ENCODE measurements at places on chromosomes 16 and 17.

DNA sequence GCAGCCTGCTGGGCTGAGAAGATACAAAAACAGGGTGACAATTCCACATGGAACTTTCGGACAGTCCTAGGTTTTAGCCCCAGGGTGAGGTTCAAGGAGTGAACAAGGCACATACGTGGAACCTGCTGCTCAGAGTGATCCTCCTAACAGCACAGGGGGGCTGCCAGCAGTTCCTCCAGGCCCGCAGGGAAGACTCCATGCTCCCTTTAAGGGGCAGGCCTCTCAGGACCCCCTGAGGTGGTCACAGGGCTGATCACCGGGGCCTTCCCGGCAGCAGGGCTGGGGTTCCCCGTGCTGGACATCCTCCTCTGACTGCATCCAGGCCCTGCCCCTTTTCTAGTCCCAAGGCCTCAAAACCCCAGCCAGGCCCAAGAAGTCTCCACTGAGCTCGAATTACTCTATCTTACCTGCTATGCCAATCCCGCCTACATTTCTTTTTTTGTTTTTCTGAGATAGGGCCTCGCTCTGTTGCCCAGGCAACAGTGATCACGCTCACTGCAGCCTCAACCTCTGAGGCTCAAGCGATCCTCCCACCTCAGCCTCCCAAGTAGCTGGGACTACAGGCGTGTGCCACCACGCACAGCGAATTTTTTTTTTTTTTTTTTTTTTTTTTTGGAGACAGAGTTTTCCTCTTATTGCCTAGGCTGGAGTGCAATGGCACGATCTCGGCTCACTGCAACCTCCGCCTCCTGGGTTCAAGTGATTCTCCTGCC, 10.4 kb downstream of the CANT1 start:
- no peak for DNase-seq

- no peak for DNase-seq
Measured at GRCh38 chr16:19410435-19411171, 7.1 kb upstream of the TMC5 start.

DNA sequence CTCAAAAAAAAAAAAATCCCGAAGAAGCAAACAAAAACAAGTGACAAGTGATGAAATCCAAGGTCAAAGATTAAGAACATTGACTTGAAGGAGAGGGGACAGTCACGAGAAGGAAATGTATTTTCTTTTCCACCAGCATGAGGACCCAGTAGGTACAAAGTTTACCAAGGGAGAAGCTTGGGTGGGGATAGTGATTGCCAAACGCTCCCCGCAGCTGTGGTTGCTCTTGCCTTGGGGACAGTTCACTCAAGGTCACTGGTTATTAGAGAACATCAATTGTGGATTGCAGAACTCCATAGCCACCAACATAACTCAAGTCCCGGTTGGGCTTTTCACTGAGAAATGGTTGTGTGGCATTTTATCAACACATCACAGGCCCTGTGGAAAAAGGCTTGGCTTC, 27.0 kb downstream of the RSL1D1 start:
- no peak for DNase-seq

- no peak for DNase-seq
Measured at GRCh38 chr17:65198653-65199382, 61.6 kb downstream of the RGS9 start.

DNA sequence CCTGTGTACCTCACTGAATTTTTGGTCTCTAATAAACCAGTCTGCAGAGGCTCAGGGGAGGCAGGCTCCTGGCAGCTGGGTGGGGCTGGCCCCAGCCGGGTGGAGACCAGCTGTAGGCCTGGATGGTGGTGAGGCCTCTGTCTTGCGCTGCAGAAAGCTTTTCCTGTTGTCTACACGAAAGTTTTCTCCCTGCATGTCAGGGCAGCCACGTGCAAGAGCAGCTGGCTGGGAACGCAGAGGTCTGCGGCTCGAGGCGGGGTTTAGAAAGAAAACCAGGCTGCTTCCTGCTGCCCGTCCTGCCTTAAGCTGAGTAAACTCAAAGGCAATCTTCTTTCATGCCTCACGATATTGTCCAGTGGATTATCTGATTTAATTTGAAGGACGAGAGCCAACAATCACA, 2.4 kb downstream of the SERPINF1 start:
- DNase-seq: peak; percentile 8

DNA sequence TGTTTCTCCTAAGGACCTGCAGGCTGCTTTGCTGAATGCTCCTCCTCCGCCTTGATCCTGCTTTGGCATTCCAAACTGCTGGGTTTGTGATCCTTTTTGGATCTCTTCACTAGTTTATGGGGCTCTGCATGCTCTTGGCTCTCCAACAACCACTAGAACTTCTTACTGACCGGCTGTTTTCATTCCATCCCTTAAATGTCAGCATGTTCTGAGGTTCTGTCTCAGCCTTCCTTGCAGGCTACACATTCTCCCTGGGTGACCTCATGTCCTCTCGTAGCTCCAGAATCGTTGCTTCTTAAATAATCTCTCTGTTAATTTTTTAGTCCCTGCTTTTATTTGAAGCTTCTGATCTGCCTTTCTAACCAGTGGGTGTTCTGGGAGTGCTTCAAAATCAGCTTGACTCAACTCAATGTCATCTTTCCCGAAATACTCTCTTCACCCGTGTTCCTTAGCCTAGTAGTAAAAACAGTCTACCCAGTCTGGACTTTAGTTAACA, 119.0 kb upstream of the HS3ST2 start:
- DNase-seq: no peak

GRCh38 chr17:44384823-44385286, 4.6 kb downstream of the ITGA2B start:
- no peak for DNase-seq

DNA sequence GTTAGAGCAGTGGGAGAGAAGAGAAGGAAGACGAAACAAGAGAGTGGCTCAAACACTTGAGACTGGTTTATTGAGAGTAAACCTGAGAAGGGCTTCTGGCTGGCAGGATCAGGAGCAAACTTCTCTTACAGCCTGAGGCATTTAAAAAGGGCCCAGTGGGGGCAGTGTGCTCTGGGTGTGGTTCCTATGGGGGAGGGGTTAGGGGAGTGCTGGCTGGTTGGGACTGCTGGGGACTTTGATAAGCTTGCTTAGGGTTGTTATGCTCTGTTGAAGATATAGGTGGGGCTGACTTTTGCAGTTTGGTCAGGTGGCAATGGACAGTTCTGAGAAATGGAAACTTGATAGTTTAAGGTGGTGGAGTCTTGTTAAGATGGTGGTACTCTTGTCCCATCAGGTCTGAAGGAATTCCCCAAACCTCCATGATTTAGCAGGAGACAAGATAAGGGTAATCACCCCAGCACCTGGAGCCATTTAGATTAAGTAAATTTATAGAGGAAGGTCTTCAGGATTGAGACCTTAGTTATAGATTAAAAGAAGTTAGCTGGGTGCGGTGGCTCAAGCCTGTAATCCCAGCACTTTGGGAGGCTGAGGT, 79.3 kb downstream of the EMP2 start:
- no peak for DNase-seq

- no peak for DNase-seq
Measured at GRCh38 chr17:63798572-63799106, 24.7 kb downstream of the DDX42 start.

DNA sequence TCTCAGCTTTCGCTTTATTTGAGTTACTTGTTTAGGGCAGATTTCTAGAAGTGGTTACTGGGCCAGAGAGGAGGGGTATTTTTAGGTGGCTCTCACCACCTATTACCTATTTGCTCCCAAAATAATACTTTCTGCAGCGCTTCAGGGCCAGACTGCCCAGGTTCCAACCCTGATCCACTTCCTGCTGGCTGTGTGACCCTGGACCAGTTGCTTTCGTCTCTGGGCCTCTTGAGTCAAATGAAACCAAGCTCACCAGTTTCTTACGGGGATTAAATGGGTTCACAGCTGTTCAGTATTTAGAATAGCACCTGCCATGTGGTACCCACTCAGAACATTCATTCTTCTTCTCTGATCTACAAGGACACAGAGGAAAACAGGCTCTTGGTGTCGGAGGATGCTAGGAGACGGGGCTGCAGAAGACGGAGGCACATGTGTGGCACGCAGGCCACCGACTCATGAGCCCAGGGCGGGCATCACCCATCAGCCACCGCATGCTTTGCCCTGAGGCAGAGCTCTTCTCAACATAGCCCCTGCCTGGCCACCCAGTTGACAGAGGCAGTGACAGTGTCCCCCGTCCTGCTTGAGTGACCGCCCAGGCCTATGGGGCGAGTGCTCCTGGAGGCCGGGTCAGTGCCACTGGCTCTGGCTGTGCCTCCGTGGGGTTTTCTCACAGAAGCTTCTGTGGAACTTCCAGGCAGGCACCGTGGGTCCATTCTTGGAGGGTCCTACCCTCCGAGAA, 149.0 kb upstream of the PLCG2 start:
- DNase-seq: no peak

DNA sequence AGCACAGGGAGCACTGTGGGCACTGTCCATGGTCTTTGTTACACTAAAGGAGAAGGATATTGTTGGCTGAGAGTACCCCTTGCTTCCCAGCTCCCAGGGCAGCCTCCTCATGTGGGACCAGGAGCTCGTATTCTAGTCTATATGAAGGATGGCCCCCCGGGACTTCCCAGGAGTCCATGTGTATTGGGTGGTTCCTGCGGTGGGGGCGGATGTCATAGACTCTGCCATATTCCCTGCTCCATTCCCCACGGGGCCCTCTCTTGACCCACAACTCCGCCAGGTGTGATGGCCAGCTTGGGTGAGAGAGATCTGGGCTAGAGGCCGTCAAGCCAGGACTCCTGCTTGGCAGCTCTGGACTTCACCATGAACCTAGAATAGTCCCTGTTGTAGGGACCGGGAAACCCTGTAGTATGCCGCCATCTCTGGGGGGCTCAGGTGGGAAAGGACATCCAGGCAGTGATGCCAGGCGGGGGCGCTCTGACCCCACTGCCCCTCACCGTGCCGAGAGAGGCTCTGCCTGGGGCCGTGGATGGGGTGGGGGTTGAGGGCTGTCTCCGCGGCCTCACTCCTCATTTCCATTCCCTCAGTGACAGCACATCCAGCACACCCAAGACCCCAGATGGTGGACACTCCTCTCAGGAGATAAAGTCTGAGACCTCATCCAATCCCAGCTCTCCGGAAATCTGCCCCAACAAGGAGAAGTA, 37.8 kb downstream of the OR1D5 start:
- no peak for DNase-seq

GRCh38 chr17:37824534-37825485, 80.0 kb upstream of the HNF1B start:
- DNase-seq: no peak

DNA sequence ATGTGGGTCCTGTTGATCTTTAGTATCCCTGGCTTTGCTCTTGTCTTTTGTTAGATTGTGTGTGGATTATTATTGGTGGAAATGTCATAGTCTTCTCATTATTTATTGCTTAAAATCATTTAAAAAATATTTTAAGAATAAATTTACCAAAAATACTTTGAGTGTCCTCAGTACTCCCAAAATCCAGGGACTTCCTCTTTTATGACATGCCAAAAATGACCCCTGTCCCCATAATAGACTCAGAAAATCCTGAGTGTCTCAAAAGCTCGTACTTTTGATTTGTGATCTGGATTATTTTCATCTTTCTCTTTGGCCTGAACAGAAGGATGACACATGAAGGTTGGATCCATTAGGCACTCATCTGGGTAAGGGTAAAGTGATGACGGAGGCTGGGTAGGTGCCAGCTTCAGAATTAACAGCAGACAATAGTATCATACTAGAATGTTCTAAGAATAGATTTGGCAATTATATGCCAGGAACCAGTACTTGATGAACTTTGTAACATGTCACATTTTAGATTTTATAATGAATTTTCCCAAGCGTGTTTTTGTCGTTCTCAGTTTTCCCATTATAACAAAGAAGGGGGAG, 602.2 kb upstream of the CDH8 start:
- DNase-seq: no peak

- DNase-seq: no peak
Measured at GRCh38 chr16:19735074-19735867, 17.2 kb downstream of the IQCK start.

DNA sequence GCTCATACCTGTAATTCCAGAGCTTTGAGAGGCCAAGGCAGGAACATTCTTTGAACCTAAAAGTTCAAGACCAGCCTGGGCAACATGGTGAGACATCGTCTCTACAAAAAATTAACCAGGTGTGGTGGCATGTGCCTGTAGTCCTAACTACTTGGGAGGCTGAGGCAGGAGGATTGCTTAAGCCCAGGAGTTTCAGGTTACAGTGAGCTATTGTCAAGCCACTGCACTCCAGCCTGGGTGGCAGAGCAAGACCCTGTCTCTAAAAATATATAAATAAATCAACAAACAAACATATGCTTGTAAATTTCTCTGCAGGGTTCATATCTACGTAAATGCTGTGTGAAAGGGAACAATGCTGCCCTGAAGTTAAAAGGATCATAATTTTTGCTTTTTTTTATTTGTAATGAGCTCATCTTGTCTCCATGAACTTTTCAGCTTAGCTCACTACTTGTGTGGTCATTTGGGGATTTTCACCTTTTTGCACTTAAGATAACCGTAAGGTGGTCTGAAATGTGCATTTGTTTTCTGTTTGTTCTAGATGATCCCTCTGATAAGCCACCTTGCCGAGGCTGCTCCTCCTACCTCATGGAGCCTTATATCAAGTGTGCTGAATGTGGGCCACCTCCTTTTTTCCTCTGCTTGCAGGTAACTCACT, 16.4 kb downstream of the TADA2A start:
- no peak for DNase-seq

GRCh38 chr17:30279156-30279555, 12.6 kb downstream of the BLMH start:
- no peak for DNase-seq

DNA sequence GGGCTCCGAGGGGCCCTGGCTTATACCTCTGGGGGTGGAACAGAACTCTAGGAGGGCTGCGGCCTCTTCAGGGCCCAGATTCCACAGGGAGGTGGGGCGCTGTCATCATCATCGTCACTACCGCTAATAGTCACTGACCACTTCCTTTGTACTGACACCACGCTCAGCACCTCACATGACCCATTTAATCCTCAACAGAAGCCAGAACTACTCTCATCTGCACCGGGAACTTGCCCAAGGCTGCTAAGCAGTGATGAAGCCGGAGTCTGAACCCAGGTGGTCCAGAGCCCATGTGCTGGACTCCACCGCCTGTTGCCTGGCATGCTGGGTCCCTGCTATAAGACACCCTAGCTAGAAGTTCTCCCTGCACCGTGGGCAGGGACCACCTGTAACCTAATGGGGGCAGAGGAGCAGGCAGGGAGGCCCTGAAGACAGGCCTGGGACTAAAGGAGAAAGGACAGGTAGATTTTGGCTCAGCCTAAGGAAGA, 12.0 kb downstream of the UNC13D start:
- no peak for DNase-seq

- no peak for DNase-seq
Measured at GRCh38 chr16:71629278-71630016, 3.5 kb downstream of the MARVELD3 start.

- DNase-seq: no peak
Measured at GRCh38 chr17:80829166-80829813, 162.4 kb upstream of the CHMP6 start.

DNA sequence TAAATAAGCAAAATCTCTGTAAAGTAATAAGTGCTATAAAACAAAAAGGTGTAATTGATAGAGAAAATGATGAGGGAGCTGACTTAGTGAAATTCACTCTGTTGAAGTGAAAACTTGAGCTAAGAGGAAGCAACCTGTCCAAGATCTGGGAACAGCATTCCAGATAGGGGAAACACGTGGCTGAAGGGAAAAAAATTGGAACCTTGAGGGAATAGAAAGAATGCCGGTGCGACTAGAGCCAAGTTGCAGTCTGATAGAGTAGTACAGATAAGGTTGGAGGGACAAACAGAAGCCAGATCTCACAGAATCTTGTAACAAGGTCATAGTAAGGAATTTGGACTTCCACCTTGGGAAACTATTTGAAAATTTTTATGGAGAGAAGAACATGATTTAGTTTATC, 623 bp upstream of the DDX52 start:
- no peak for DNase-seq
